ENCODE measurements at places on chromosomes 12 and 14. TPM values are rescaled to one million over a fixed set of nuclear protein-coding genes. Genes with fewer than 3 reads are reported as not detected.

- DNase-seq: no peak
Observed at GRCh38 chr14:49992901-49993339, 100.0 kb downstream of the ARF6 start.

DNA sequence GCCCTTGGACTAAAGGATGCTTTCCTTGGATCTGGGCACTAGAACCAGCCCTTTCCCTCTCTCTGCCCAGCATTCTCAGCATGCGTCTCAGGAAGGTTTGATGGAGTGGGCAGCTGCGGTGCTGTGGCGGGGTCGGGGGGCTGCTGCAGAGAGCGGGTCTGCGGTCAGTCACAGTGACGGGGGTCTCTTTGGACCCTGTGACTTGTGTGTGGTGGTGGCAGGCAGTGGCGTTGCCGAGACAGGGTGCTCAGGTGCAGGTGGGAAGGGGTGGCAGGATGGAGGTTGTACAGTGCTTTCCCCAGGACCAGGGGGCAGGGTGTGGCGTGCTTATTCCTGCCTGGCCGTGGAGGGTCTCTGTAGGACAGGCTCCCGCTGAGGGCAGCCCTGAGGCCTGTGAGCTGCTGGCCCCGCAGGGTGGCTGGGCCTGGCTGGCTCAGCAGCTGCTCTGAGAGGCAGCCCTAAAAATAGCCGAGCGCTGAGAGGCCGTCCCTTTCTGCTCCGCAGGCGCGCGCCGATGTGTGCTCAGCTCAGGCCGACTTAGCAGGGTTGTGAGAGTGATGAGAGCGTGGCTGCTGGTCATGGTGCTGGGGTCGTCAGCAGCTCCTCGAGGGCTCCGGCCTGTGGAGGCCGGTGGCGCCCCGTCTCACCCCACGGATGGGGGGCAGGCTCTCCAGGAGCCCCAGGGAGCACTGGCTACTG is 9.7 kb downstream of the PACS2 start:
- DNase-seq: no peak

DNA sequence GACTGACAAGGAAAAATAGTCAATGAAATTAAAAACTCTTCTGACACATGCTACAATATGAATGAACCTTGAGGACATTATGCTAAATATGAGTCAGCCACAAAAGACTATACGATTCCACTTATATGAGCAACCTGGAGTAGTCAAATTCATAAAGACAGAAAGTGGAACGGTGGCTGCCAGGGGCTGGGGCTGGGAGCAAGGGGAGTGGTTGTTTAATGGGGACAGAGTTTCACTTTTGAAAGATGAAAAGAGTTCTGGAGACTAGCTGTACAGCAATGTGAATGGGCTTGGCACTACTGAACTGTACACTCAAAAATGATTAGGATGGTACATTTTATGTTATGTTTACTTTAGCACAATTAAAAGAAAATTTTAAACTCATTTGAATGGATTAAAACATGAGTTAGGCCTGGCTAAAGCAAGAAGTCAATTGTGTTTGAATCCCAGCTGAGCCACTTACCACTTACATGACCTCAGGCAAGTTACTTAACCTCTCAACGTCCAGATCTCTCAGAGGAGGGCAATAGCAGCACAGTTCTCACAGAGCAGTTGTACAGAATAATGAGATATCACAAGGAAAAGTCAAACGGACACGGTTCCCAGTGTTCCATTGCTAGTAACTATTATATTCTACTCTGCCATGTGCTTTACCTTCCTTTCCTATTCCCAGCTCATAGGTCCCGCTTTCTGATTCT is 102.5 kb downstream of the SPTSSA start:
- DNase-seq: no peak

GRCh38 chr14:103192246-103192840 is 69.1 kb downstream of the TNFAIP2 start:
- no peak for DNase-seq

The HOXC12 gene
- total RNA-seq: not detected

DNA sequence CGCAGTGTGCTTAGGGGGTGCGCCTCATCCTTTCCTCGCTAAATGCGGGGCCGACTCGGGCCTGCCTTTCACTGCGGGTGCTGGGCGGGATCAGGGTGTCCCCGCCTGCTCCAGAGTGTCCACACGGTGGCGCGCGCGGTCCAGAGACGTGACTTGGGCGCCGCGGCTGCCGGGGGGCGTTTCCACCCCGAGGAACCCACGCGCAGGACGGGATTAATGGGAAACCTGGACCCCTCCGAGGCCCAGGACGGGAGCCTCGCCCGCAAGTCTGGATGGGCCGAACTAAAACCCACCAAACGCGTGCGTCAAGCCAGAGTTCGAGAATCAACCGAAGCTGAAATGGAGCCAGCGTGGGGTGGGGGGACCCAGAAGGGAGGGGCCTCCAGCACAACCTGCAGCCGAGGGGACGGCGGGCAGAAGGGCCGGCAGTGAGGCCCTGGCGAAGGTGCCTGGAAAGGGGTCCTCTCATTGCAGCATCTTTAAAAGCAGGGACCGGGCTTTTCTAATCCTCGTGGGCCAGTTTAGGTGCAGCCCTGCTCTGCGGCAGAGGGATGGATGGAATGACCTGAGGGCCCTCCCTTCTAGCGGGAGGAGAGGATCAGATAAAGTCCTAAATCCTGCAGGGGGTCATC is 93.3 kb downstream of the NINJ2 start:
- DNase-seq: peak; percentile 94

DNA sequence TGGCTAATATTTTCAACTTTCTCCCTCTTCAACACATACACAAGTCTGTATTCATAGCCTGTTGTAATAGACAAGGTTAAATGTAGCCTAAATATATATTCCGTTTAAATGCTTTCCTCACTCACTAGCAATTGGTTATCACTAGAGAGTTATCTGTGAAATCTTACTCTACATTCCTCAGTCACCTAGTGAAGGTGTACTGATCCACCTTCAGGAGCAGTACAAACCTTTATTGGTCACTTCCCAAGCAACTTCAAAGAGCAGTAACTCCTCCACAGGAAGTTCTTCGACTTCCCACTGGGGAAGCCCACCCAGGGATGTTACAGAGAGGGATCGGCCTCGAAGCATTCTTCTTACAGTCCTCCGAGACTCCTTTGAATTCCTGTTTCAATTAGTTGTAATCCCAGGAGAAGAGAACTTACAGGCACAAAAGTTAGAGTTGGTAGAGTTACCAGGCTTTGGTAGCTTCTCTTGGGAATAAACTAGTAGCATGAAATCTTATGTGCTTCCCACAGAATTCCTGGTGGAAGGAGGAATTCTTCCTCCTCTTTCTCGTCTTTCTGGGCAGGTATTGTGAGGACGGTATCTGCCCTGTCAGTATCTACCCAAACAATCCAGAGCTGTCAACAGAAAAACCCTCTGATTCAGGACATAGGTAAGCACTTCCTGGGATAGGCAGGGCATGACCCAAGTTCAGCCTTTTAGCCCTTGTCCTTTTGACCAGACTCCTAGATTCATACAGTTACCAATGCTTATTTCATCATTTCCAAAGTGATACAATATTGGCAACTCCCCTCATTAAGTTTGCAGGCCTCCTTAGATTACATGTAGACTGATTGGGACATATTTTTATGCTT is at the start of gene GYS2:
Gene GYS2 (minus strand): TSS at position 603 of the 857 bp plus-strand sequence. CDS start 255 bp downstream, at position 348.
- DNase-seq: no peak

DNA sequence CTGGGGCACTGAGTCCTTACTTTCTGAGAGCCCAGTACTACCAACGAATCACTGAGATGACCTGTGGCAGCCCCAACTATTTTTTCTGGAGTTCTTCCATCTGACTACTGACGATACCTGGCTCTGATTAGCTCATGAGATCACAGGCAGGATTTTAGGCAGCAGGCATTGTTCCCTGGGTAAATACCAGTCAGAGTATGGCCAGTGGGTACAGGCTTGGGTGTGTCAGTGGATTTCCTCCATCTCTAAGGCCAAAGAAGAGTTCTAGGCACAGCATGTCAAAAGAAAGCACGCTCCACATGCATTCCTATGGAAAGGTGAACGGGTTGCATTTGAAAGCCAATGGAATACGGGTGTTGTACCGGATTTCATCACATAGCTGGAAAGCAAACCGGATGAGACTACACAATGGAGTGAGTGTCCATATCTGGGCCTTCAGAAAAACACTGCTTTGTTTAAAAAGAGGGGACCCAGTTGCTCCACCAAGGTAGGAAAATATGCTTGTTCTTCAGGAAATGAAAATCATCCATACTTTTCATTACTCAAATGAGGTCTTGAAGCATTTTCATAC is 55.0 kb downstream of the PAX9 start:
- DNase-seq: no peak

GRCh38 chr14:92624764-92625163 is 111.2 kb downstream of the RIN3 start:
- DNase-seq: no peak

- DNase-seq: no peak
Observed at GRCh38 chr12:89709995-89710872, 1.6 kb upstream of the ATP2B1 start.

The GALNT4 gene
- 15.6 TPM for total RNA-seq

- no peak for DNase-seq
Observed at GRCh38 chr14:38710196-38710595, 392.8 kb downstream of the SEC23A start.

The DIO3 gene
- not detected for total RNA-seq

- no peak for DNase-seq
Observed at GRCh38 chr12:122028165-122028904, 6.7 kb downstream of the BCL7A start.

The PKP2 gene
- not detected for total RNA-seq

- no peak for DNase-seq
Observed at GRCh38 chr14:68703093-68703492, 89.8 kb downstream of the ZFP36L1 start.

- DNase-seq: no peak
Observed at GRCh38 chr12:15797818-15798217, 8.6 kb upstream of the EPS8 start.

GRCh38 chr14:22003461-22003860 is 329.8 kb upstream of the OR4E1 start:
- peak; percentile 42 for DNase-seq

DNA sequence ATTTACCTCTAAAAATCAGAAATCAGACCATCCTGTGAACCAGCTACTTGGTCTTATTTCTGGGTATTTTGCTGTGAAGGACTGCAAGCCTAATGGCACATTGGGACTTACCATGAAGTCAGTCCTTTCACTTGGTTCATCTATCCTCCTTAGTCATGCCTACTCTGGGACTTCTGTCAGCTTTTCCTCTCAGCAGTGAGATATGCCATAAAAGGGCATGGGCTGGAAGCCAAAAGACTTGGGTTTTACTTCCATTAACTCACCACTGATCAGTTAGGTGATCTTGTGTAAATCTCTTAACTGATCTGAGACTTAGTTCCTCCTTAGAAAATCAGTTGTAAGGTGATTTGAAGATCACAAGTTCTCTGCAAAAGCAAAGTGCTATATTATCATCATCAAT is 116.5 kb downstream of the PAH start:
- no peak for DNase-seq

GRCh38 chr12:111523587-111524167 is 75.4 kb downstream of the ATXN2 start:
- no peak for DNase-seq

DNA sequence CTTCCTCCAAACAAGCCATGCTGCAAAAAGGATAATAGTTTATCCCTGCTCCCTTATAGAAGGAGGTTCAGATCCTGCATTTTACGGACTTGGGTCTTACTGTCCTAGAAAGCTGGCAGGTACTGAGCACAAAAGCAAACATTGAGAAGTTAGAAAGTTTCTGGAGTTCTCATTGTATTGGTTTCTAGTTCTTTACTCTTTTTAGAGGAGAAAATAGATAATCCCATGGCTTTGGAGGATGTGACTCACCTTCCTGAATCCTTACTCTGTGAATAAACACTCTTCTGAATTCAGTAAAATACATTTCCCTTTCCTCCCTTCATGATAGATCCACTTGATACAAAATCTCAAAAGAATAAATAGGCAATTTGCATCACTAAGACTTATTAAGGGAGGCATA is 188.9 kb downstream of the NPAS3 start:
- no peak for DNase-seq

DNA sequence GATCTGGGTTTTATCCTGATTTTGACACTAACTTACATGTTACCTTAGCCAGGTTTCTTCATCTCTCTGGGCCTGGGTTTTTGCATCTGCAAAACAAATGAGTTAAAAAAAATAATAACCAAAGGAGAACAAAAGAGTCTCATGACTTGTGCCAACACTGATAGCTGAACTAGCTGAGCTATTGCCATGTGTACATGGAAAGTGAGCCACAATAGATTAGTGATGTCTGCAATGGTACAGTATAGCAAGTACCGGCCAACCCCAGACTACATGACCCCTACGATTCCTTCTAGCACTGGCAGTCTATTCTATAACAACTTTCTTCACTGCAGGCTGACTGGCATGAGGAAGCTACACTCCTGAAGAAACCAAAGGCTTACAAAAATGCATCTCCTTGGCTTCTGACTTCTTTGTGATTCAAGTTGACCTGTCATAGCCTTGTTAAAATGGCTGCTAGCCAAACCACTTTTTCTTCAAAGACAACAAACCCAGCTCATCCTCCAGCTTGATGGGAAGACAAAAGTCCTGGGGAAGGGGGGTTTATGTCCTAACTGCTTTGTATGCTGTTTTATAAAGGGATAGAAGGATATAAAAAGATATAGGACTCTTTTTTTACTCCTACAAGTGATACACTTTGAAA is 123.7 kb downstream of the DAD1 start:
- DNase-seq: no peak

The LRRC10 gene
- not detected for total RNA-seq

The NAA25 gene
- 28.5 TPM for total RNA-seq

- DNase-seq: no peak
Observed at GRCh38 chr14:68981539-68981976, 2.5 kb upstream of the ACTN1 start.

DNA sequence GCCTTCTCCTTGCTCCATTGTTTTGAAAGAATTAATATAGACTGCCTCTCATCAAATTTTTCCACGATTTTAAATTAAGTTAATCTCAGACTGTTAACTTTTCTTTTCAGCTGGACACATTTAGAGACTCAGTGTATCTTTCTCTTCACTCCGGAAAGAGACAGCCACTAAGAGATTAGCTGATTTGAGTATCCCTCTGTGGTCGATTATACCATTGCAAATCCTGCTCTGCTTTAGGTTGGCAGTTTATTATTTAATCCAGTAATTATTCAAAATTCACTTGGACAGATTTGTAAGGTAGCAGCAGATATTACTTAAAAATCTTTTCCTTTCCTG is 588 bp upstream of the TWF1 start:
- no peak for DNase-seq

DNA sequence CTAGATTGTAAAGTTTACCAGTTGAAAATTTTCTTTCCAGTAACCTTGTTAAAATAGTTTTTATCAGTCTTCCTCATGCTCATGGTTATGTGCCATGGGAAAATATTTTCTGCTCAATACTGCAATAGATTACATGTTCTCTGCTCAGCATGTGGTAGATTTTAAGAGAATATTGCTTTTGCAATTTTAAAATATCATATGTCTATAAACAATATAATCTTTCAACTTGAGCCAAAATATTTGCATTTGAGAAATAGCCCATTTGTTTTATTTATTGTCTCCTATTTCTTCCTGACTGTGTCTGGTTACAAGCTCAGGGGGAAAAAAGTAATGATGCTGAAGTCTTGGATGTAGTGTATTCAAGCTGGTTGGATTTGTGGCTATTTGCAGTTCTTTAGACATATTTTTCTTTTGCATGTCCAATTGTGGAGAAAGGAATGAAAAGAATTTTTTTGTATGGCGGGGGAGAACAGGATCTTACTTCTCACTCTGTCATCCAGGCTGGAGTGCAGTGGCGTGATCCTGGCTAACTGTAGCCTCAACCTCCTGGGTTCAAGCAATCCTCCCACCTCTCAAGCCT is 342.6 kb upstream of the NAV3 start:
- no peak for DNase-seq
